Epithelial cell of umbilical artery (primary cell): ENCODE measurements at places on chromosomes 1 and 21. TPM values are rescaled to one million over a fixed set of nuclear protein-coding genes. Genes with fewer than 3 reads are reported as not detected.

The USH2A gene
- total RNA-seq, result not detected in 2 replicates

The SH2D1B gene
- not detected in 2 replicates for total RNA-seq

The FAM167B gene
- 0.97 and 3.6 TPM in 2 replicates for total RNA-seq

The FAM72A gene
- total RNA-seq, result 3.2 and 5.2 TPM in 2 replicates

The KRTAP12-2 gene
- total RNA-seq, result not detected in 2 replicates

The LCE2C gene
- not detected in 2 replicates for total RNA-seq

The TEX38 gene
- not detected in 2 replicates for total RNA-seq

The MAB21L3 gene
- total RNA-seq, result not detected in 2 replicates

The PLEKHG5 gene
- total RNA-seq, result 26.4 and 36.4 TPM in 2 replicates

The FCGR2B gene
- under 0.01 TPM in 1 of 2 replicates, not detected in the other for total RNA-seq

The COL8A2 gene
- total RNA-seq, result under 0.01 and 0.76 TPM in 2 replicates

The SV2A gene
- 2.3 and 4.9 TPM in 2 replicates for total RNA-seq

The CELA2A gene
- not detected in 2 replicates for total RNA-seq

The NGF gene
- not detected in 2 replicates for total RNA-seq

The BNIPL gene
- total RNA-seq, result 0.32 and 0.46 TPM in 2 replicates

The PLEKHN1 gene
- total RNA-seq, result 0.30 and 0.32 TPM in 2 replicates

The PTPRC gene
- total RNA-seq, result 0.15 TPM in 1 of 2 replicates, not detected in the other

The NDUFS2 gene
- 206 and 233 TPM in 2 replicates for total RNA-seq

The DENND2C gene
- total RNA-seq, result 0.15 and 0.65 TPM in 2 replicates

The LRRC7 gene
- under 0.01 TPM in 1 of 2 replicates, not detected in the other for total RNA-seq

The ACTL8 gene
- under 0.01 TPM in 1 of 2 replicates, not detected in the other for total RNA-seq

The RIMKLA gene
- total RNA-seq, result under 0.01 TPM in 2 replicates

The KIF14 gene
- total RNA-seq, result 8.8 and 10.9 TPM in 2 replicates

The ADGRL4 gene
- total RNA-seq, result 82.2 and 240 TPM in 2 replicates
